NCI-H82 (cell line): ENCODE measurements at places on chromosomes 7 and 10.

DNA sequence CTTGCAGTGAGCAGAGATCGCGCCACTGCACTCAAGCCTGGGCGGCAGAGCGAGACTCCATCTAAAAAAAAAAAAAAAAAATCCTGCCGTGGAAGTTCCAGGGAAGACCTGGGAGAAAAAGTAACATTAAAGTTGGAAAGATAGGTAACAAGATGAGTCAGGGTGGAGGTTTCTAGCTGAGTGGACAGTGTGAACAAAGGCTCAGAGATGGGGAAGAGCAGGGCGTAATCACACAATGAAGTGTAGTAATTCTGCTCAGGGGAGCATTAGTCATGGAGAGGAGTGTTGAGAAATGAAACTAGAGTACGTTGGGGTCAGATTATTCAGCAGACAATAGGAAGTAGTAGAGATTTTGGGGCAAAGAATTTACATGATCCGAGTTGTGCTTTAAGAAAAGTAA, 21.6 kb upstream of the WASL start:
- DNase-seq = no peak

DNA sequence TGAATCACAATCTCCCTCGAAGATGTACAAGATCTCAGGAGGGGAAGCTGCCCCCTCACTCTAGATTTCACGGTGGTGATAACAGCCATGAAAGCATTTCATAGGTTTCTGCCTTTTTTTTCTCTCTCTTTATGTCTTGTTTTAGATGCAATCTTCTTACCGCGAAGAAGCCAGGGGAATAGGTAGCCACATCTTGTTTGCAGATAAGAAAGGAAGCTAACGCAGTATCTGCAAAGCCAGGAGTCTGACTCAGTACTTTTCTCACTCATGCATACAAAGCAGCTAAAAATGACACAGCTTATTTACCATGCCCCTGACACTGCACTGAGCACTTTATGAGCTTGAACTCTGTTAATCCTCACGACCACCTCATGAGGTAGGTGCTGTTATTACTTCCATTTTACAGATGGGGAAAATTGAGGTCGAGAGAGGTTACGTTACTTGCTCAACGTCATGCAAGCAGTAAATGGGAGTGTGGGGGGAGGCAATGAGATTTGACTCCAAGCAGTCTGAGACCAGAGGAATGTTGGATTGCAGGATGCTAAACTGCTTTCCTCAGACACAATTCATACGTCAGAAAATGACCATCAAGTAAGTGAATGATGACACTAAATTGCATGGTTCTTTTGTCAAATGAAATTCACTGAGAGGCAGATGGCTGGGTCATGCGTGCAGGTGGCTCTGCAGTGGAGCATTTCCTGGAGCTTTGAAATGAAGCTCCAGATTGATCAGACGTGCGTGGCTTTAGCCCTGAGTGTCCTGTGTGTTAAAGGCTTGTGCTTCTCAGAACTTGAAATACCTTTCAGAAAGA, 3.3 kb downstream of the MAP3K8 start:
- no peak for DNase-seq

GRCh38 chr10:55870186-55870585, 490.9 kb downstream of the ZWINT start:
- no peak for DNase-seq

DNA sequence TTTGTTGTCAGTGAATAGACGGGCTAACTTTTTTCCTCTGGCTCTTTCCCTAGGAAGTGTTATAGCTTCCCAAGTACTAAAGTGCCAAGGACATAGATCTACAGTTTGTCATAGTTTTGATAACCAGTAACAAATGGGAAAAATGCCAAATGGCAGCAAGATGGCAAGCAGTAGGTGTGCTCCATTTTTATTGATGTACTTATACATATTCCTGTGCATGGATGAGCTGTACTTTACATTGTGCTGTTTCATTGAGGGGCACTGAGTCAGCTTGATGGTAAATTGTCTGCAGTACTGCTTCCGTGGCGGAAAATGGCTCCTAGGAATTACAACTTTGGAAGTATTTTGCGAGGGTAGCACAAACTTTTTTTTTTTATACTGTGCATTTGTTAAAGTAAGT, 7.1 kb downstream of the ADAM22 start:
- no peak for DNase-seq

DNA sequence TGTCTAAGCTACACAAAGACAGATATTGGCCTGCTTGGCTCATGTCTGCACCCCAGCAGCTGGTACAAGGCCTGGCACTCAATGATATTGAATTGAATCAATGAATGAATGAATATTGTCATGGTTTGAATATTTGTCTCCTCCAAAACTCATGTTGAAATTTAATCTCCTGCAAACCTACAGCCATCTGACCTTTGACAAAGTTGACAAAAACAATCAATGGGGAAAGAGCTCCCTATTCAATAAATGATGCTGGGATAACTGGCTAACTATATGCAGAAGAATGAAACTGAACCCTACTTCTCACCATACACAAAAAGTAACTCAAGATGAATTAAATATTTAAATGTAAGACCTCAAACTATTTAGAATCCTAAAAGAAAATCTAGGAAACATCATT, 144.7 kb downstream of the CYP26A1 start:
- DNase-seq = peak; percentile 32

GRCh38 chr10:9875353-9875752, 1142.3 kb upstream of the CELF2 start:
- no peak for DNase-seq

DNA sequence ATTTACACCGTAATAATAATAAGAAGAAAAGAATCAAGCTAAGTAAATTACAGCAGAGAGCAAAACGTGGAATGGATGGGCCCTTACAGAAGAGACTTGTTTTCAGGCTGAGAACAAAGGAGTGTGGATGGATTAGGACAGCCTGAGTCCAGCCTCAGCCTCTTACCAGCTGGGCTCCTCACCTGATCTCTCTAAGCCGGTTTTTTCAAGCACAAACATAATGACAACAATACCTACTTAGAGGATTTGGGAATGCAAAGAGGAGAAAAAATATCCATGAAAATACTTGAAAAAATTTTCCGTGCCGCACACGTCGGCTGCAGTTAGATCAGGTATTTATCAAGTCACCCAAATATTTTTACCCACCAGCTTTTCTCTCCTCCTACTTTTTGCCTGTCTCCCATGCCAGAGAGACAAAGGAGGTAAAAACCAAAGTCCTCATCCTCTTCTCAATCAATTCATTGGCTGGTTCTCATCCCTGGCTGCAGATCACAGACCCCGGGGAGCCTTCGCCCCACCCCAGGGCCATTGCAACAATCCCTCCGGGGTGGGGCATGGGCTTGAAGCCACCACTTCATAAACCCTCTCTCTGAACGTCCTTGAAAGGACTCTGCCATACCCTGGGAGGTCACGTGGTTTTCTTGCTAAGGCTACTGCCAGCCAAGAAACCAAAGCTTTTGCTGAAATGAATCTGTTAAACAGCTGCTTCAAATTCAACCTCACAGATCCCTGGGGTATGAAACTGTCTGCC, 29.7 kb upstream of the GTF2I start:
- peak; percentile 99 for DNase-seq

DNA sequence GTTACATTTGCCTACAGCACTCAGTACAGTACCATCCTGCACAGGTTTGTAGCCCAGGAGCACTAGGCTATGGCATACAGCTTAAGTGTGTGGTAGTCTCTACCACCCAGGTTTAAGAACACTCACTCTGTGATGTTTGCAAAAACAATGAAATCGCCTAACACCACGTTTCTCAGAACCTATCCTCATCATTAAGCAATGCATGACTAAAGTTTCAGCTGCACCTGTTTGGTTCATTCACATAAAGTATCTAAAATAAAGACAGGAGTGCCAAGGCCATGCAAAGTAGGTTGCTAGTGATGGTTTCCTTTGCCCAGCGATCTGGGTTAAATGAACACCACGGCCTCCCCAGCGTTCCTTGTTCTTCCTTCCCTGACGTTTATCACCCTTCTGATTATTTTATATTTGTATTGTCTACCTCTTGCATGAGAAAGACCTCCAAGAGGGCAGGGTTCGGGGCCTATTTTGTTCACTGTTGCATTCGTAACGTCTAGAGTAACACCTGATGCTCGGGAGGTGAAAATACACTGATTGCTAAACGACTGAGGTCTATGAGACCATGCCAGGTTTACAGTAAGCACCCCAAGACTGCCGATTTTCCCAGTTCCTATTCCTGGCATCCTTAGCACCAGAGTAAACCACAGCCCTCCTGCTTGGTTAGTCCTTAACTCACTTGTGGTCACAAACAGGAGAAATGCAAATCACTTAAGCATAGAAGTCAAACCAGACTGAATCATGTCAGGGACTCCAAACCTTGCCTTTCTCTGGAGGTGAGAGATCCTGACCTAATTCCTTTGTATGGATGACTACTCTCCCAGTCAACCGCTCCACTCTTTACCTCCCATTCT, 204.1 kb upstream of the NFE2L3 start:
- no peak for DNase-seq

DNA sequence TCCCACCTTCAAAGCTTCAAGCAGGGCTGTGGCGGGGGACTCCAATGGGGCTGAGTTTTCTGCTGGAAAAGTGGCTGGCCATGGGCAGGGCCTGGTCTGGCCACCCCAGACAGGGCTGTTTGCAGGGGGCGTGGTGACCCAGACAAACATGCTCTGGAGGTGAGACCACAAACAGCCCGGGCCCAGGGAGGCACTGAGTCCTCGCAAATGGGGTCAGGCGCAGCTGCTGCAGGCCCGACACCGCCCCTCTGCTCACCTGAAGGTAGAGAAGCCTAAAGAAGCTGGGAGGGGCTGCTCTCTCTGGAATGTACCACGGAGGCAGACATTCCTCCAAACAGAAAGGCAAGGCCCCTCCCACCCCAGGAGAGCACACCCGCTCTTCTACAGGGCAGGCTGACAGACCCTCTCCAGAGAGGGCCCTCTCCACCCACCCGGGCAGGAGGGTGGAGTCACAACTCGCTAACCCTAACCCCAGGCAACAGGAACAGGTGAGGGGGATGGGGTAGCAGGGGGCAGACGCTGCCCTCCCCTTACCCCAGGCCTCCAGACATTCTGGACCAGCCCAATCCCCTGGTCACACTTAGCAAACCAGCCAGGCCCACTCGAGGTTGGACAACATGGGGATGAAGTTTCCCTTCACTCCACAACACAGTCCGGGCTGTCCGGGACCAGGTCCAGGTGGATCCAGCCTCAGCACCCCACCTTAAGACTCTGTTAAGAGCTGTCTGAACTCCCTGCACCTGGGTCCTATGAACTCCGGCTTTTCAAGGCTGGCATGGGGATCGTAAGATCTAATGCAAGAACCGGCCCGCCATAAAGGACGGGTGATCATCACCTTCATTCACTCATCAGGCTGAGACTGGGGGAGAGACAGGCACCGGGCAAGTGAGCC, 32.3 kb downstream of the OAT start:
- no peak for DNase-seq

- no peak for DNase-seq
Measured at GRCh38 chr10:30803892-30804322, 174.4 kb upstream of the LYZL2 start.

DNA sequence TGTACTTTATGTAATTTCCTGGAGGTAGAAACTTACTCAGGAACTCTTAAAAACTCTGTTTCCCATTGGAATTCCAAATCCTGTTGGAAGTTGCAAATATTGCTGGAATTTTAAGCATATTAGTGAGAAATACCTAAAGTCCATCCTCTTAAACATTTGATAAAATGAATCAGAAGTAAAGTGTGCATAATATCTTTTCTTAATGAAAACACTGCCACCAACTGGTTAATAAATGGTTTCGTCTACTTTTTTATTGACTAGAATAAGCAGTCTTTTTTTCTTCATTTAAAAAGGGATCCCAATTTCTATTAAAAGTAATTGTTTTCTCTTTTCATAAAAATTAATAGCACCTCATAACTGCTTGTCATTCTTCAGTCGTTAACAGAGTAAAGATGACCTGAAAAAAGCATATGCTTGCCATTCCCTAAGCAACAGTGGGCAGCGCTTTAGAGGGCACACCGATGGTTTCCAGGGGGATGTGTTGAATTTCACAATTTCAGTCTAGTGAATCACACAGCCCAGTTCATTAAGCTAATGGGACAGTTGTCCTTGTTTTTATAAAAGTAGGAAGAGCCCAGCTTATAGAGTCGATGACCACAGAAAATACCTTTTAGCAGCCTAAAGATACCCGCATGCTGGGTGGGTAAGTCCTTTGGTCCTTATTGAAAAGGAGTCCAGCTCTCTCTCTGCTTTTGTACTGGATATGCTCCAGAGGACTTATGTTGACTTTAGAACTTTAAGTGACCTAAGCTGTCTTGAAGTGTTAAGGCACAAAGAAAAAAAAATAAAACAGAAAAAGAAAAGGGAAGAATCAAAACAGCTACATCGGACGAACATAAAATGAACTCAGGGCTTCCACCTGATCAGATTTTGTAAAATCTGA, 28.5 kb downstream of the NPS start:
- DNase-seq = peak; percentile 35

DNA sequence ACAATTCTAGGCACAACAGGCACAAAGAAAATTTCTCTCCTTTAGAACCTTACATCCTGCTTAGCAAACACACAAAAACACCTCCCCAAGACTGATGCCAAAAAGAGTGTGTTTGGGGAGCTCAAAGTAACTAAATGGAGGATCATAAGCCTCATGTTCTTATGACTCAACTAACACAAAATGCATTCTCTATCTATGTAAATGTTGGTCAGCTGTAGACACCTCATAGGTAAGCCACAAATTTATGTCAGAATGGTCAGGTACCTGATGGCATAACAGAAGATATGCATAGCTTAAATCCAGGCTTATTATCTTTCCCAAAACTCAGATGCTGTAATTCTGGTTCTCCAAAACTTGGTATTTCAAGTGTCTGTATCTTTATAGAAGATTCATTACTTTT, 315.1 kb downstream of the C7orf25 start:
- DNase-seq = no peak

- peak; percentile 78 for DNase-seq
Measured at GRCh38 chr10:3893901-3894563, 109.0 kb upstream of the KLF6 start.

DNA sequence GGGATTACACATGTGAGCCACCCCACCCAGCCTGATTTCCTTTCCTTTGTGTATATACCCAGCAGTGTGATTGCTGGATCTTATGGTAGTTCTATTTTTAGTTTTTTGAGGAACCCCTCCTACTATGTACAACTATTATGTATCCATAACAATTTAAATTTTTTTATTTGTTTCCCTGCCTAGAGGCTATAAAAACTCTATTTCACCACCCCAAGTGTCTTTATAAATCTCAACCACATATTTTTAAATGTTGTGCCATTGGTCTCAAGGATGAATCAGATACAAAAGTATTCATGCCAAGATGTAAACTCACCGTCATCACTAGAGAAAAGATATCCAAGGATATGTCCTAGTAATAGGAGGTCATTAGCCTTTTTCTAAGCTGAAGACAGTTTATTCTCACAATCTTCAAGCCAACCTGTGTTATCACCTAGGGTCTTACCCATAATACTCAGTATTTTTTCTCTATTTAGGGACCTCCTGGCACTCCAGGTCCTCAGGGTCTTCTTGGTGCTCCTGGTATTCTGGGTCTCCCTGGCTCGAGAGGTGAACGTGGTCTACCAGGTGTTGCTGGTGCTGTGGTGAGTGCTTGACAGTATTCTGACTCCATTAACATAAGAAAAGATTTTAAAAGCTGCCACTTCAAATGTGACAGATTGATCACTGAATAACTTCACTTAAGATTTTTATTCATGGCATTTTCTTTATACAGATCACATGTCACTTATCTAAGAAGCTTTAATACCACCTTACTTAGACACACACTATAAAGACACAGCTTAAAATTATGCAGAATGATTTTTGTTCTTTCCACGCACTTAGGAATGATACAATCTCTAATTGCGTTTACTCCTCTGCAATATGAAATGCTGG, 29.4 kb downstream of the COL1A2 start:
- DNase-seq = no peak

GRCh38 chr10:129023082-129023481, 444.0 kb upstream of the MGMT start:
- DNase-seq = no peak
